ENCODE measurements at places on chromosomes 16 and 17. TPM values are rescaled to one million over a fixed set of nuclear protein-coding genes. Genes with fewer than 3 reads are reported as not detected.

- peak; percentile 45 for DNase-seq
Observed at GRCh38 chr17:74008196-74008595, 195.3 kb upstream of the RPL38 start.

DNA sequence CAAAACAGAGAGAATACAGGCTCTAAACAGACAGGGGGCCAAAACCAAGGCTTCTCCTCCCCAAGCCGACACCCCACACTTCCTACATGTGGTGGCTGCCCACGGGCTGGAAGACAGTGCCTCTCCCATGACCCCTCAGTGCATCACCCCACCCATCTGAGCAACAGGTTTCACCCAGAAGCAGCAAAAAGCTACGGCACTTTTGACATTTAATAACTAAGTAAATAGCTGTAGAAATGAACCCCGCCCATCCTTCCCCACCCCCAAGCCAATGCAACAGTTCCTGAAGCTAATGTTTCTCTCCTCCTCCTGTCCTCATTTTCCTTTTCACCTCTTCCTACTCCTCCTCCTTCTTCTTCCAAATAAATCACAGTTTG is 9.9 kb upstream of the SOX9 start:
- DNase-seq = no peak

DNA sequence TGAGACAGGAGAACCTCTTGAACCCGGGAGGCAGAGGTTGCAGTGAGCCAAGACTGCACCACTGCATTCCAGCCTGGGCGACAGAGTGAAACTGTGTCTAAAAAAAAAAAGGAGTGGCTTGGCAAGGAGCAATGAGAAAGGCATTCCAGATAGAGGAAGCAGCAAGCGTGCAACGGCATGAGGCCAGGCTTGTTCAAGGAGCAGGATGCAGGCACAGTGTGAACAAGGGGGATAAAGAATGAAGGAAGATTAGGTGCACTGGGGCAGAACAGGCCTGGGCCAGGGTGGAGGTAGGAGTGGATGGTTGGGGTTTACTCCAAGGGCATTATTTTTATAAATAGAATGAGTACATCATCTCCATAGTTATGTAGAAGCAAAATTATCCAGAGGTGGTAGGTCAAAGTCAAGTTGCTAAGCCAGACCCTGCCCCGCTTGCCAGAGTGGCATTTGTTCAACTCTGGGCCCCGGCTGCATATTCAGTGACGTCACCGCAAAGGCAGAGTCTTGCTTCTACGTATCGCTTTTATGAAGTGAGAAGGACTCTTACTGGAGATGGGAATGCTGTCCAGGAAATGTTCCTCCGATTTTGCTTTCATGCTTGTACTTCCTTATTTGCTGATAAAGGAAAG is 100.2 kb downstream of the KATNIP start:
- no peak for DNase-seq

DNA sequence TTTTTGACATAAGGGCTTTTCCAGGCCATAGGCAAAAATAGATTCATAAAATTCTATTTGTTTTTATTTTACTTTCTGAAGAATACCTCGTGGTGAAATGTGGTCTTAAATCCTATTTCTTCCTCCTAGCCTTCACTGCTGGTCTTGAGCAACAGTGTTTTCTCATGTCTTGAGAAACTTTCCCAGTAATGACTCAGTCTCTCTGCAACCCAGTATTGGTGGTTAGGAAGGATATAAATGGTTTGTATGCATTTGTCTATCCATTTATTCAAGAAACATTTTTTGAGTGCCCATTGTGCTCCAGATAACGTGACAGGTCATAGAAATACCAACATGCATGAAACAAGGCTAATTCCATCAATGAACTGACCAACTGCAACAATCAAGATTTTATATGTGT is 213.9 kb downstream of the TMEM114 start:
- DNase-seq = no peak

DNA sequence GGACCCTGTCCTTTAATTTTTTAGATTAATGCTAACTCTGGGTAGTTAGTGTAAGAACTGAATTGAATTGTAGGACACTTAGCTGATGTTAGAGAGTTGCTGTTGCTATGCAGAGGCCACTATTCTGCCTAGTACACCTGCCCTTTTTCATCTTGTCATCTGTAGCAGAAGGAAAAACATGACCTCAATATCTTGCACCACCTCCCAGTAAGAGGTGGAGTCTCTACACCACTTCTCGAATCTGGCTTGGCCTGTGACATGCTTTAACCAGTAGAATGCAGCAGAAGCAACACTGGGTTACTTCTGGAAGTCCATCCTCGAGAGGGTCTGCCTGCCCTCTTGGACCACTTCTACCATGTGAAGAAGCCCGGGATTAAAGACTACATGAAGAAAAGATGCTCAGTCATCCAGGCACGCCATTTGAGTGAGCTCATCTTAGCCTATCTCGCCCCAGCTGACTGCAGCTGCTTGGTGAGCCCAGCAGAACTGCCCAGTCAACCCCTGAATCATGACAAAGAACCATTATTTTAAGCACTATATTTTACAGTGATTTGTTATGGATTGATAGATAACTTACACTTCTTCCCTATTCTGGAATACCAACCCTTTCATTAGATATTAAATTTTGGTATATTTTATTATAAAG is 153.5 kb downstream of the MYO1D start:
- DNase-seq = no peak

KRTAP16-1 gene
- not detected for total RNA-seq

TK2 gene
- 5.7 TPM for total RNA-seq

GRCh38 chr17:27155866-27156265 is 138.0 kb upstream of the WSB1 start:
- DNase-seq = no peak

DNA sequence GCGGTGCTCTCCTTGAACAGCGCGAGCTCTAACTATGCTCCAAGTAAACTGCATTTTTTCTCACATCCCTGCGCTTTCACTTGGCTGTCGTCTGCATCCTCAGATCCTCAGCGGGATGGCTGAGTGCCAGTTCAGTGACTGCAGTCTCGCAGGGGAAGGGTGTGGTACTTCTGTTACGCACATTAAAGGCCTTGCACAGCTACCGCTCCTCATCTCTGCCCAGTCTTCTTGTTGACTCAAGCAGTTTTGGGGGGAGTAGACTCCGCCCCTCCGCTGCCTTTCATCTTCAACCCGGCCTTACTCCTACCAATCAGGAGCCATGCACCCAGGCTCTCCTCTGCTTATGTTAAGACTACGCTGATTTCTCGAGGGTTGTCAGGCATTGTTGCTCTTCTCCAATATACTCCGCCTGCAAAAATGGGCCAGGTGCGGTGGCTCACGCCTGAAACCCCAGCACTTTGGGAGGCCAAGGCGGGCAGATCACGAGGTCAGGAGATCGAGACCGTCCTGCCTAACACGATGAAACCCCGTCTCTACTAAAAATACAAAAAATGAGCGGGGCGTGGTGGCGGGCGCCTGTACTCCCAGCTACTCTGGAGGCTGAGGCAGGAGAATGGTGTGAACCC is 10.0 kb downstream of the ATP5PD start:
- DNase-seq = peak; percentile 87

- DNase-seq = no peak
Observed at GRCh38 chr16:337975-338575, 14.4 kb downstream of the AXIN1 start.

GRCh38 chr17:16989953-16990860 is 18.3 kb upstream of the TNFRSF13B start:
- no peak for DNase-seq

RAB26 gene
- 0.31 TPM for total RNA-seq

AOC3 gene
- total RNA-seq = 1.0 TPM

CCDC40 gene
- total RNA-seq = not detected

DNA sequence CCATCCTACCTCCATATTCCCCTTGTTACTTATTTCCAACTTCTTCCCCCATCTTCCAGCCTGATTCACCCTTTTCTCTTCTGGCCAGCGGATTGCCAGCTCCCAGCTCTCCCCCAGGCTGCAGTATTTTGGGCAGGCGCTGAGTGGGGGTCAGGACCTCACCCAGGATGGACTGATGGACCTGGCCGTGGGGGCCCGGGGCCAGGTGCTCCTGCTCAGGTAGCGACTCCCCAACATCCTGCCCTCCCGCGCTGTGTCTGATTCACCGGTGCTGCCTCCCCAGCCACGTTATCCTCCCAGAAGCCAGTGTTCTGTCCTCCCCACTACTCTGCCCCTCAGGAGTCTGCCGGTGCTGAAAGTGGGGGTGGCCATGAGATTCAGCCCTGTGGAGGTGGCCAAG is 15.4 kb downstream of the COX6A2 start:
- no peak for DNase-seq

- DNase-seq = no peak
Observed at GRCh38 chr16:57627184-57627871, 1.1 kb upstream of the ADGRG1 start.

GRCh38 chr17:1627182-1627981 is 1.3 kb downstream of the SLC43A2 start:
- no peak for DNase-seq

KRT36 gene
- total RNA-seq = not detected

DNA sequence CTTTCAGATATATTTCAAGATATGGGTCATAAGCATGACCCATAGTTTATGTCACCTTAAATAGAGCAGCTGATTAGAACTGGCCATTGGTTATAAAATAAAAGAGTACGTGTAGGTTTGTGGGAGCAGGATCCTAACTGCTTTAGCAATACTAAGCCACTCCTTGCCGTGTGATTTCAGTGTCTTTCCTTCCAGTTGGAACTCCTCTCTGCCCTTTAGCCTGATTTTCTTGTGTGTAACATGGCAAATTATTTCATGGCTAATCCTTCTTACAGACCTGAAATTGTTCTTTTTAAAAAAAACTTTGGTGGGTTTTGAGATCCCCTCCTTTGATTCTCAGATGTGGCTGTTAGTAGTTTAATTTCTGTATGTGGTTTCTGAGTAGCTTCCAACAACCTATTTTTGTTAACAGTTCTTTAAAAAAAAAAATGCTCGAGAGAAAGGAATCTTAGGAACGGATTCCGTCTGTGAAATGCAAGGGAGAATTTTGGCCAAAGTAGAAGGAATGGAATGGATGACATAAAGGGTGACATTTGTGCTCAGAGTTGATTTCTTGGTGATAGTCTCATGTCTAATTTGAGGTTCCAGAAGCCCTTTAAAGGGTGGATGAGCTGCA is 39.9 kb downstream of the DHRS7B start:
- DNase-seq = no peak

DNA sequence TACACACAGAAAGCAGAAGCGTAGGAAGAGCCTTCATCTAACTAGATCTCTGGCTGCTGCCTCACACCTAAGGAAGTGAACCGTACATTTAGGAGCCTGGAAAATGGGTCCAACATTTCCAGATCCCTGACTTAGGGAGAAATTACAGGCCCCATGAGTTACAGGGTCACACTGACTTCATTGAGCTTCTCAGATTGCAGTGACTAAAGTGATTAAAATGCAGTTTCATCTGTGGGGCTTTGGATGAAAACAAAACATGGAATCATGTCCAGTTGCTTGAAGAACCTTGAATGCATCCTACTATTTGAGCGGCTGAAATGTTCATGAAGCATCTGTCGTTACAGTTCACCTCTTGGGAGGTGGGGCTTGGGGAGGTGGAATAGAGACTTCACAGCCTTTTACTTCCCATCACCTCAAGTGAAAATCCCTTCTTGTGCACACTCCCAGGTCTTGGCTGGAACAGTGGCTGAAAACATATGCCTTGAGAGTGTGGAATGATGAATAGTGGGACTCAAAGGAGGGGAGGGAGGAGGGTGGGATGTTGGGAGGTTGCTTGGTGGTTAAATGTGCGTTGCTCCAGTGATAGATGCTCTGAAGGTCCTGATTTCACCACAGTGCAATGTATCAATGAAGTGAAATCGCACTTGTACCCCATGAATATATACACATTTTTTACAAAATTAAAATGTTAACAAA is 19.7 kb downstream of the TEKT3 start:
- no peak for DNase-seq

TP53TG3 gene
- total RNA-seq = not detected

KRT39 gene
- not detected for total RNA-seq

DNA sequence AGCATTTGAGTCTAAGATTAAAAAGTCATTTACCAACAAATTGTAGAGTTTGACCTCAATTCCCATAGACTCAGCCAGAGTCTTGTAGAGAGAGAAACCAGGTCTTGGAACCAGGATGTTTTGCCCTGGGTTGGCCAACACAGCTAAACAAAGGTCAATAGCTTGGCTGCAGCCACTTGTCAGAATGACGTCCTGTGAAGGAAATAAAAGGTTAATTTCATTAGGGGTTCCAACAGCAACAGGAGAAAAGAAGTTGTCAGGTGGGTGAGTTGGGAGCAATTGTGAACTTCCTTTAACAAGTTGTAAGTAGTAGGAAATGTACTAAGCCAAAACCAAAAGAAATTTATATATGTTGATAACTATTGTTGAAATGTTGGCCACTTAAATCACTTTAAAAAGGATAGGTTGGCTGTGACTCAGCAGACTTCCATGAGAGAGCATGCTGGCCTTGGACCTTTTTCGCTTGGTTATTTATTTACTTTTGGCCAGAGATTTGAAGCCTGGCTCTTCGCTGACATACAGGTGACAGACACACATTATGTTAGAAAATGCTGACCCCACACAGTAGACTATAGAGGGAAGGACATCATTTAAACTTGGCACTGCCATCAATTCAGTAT is 4.3 kb downstream of the TAT start:
- DNase-seq = no peak

ZPBP2 gene
- not detected for total RNA-seq

CACNG1 gene
- total RNA-seq = not detected

GRCh38 chr17:5665164-5665563 is 80.9 kb upstream of the NLRP1 start:
- DNase-seq = no peak

DNA sequence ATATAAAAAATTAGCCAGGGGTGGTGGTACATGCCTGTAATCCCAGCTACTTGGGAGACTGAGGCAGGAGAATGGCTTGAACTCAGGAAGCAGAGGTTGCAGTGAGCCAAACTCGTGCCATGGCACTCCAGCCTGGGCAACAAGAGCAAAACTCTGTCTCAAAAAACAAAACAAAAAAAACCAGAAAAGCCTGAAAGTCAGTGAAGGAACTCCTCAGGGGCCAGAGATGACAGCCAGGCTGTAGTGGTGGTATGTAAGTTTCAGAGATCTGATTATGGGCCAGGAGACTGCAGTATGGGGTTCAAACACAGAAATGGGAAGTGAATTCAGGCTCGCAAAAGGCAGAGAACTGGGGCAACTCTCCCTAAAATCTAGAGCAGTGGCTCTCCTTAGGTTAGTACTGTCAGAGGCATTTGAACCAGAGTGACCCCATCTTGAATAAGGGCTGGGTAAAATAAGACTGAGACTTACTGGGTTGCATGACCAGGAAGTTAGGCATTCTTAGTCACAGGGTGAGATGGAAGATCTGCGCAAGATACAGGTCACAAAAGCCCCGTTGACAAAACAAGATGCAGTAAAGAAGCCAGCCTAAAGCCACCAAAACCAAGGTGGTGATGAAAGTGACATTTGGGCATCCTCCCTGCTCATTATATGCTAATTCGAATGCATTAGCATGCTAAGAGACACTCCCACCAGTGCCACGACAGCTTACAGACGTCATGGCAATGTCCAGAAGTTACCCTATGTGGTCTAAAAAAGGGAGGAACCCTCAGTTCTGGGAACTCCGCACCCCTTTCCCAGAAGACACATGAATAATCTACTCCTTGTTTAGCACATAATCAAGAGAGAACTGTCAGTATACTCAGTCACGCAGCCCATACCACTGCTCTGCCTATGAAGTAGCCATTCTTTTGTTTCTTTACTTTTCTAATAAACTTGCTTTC is 120.2 kb upstream of the XYLT1 start:
- peak; percentile 61 for DNase-seq
